Diencephalon (tissue), 1 donor: ENCODE measurements at places on chromosomes 6 and 20. TPM values are rescaled to one million over a fixed set of nuclear protein-coding genes. Genes with fewer than 3 reads are reported as not detected.

Gene TMEM14A
- 114 TPM for total RNA-seq

Gene MATN4
- total RNA-seq = 4.8 TPM

Gene CCN6
- not detected for total RNA-seq

Gene RSPO3
- total RNA-seq = 3.7 TPM

Gene PCSK2
- 30.2 TPM for total RNA-seq

Gene KCNK16
- total RNA-seq = not detected

Gene OOEP
- not detected for total RNA-seq

Gene GMEB2
- total RNA-seq = 7.8 TPM

Gene CPNE5
- 36.0 TPM for total RNA-seq

Gene NMBR
- total RNA-seq = 9.7 TPM
